ENCODE measurements at places on chromosomes 1 and 21.

DNA sequence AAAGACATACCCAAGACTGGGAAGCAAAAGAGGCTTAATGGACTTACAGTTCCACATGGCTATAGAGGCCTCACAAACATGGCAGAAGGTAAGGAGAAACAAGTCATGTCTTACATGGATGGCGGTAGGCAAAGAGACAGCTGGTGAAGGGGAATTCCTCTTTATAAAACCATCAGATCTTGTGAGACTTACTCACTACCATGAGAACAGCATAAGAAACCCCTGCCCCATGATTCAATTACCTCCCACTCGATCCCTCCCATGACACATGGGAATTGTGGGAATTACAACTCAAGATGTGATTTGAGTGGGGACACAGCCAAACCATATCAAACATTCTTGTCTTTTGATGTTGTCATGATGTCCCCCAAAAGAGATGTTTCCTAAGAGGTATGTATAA, 103.3 kb downstream of the DUSP10 start:
- peak; percentile 41 for DNase-seq

- DNase-seq: no peak
These were observed 92.0 kb downstream of the MTR start for GRCh38 chr1:236887081-236887480.

- no peak for DNase-seq
These were observed 286.3 kb downstream of the MATN1 start for GRCh38 chr1:30437059-30437576.

DNA sequence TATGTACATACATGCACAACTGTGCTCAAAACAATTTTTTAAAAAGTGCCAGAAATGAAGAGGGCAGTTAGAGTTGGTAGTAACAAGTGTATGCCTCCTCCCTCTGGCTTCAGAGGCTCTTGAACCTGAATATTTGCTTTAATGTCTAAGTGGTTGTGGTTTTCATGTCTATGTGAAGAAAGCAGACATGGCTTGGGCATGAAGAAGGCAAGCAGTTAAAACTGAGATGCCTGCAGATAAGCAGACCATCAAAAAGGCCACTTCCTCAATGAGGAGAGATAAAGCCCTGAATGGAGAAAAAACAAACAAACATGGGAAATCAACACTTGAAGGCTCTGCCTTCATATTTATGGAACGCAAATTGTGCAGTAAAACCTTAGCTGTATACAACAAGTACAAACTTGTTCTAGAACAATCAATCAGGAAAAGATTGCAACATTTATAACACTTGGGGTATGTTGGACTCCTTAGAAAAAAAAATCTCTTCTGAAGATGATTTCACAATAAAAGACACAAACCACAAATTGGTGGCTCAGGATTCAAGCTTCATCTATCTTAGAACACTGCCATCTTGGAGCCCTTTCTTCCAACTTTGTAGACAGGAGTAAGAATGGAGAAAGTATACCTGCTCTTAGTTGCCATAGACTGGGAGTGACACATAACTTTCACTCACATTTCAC, 52.7 kb upstream of the PLA2G4A start:
- DNase-seq: peak; percentile 10

GRCh38 chr1:166822385-166822784, 16.9 kb upstream of the POGK start:
- no peak for DNase-seq

- no peak for DNase-seq
These were observed 651.0 kb downstream of the SMYD3 start for GRCh38 chr1:245855846-245856730.

GRCh38 chr1:84823511-84823910, 69.5 kb downstream of the LPAR3 start:
- DNase-seq: no peak

DNA sequence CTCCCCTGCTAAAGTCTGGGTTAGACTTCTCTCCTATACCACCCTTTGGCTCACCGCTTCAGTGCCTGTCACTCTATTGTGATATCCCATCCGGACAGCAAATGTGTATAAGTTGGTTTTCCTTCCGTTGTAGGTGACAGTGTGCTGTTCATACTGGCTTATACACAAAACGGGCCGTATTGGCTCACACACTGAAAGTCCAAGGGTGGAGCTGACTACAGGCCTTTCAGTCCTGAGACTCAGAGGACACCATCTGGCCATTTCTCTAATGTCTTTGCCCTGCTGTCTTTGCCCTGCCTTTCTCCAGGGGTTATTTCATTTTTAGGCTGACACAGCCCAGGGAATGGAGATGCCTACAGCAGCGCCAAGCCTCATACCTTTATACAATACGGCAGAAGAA, 90.7 kb downstream of the URB2 start:
- no peak for DNase-seq

- no peak for DNase-seq
These were observed 333.6 kb upstream of the CAMK1G start for GRCh38 chr1:209249785-209250440.

DNA sequence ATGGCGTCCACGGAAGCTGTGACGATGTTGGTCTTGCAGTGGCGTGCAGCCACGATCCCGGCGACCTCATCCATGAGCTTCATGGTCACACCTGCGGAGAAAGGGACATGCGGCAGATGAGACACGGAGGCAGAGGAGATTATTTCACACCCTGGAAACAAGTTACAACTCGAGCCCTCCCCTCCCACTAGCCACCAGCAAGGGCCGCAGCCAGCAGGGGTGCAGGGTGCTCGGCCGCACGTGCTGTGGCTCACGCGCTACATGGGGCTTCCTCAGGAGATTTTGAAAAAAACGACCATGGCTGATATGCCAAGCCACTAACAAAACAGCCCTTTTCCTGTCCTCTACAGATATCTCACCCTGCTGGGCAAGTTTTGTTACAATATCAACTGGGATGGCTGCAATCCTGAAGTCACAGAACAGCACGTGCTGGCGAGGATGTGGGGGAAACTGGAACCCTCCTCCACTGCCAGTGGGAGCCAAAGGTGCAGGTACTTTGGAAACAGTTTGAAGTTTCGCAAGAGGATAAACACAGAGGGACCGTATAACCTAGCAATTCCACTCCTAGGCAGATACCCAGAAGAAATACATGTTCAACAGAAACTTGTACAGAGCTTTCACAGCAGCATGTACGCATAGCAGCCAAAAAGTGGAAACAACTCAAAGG, 34.1 kb upstream of the GPR153 start:
- DNase-seq: no peak

DNA sequence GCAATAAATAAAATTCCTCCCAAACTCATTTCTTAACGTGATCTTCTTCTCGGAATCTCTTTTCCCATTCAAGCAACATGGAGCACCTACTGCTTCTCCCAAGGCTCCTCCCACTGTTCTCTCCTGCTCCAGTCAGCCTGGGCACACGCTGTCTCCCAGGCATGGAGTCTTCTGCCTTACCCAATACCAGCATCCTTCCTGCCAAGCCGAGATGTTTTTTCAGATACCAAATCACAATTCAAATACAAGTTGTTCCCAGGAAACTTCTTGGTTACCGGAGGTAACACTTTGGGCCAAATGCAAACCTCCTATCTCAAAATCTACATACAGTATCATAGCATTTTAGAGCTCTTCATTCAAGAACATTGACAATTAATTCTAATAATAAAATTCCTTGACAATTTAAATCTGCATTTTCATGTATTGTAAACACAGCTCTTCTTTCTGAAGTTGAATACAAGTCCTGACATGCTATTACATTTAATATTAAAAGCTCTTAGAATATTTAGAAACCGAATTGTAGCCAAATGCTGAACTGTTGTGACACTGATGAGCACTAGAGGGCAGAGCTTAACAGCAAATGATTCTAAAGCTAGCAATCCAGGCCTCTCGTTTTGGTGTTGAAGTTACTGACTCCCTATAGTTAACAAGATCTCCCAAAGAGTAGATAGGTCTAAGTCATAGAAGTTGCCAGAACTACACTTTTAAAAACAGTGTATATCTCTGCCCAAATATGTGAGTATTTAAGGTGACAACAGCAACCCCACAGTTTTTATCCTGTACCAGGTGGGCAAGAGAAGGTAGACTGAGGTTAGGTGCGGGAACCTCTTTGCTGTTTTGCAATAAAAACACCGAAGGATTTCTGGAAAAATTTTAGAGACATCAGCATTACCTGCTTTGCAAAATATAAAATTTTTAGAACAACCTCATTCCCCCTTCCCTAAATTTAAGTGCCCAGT, 52.3 kb downstream of the BCAR3 start:
- DNase-seq: peak; percentile 88

- DNase-seq: no peak
These were observed 42.9 kb downstream of the VPS13D start for GRCh38 chr1:12272770-12273169.

DNA sequence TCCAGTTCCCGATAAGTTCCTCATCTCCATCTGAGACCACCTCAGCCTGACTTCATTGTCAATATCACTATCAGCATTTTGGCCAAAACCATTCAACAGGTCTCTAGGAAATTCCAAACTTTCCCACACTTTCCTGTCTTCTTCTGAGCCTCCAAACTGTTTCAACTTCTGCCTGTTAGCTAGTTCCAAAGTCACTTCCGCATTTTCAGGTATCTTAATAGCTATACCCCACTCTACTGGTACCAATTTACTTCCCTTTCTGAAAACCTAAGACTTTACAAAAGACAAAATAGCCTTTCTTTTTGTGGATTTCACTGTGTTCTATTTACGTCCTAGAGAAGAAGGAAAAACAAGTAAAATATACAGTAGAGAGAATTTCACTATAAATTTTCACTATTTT, 147.0 kb upstream of the FMN2 start:
- DNase-seq: no peak

DNA sequence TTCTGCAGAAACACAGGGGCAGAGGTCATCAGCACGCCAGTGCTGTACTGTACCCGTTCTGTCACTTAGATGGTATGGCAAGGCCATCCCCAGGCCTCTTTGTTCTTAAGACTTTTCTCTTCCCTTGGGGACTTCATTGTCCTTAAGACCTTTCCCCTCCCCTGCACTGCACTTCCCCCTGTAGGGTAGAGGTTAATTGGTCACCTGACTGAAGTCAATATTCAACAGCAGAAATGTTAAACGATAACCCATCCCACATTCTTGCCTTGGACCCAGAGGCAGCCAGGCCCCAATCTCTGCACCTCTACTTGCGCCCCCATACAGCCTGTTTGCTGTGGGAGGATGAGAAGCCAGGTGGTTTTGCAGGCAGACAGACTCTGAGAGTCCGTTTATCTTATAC, 10.2 kb downstream of the PHGDH start:
- DNase-seq: no peak

DNA sequence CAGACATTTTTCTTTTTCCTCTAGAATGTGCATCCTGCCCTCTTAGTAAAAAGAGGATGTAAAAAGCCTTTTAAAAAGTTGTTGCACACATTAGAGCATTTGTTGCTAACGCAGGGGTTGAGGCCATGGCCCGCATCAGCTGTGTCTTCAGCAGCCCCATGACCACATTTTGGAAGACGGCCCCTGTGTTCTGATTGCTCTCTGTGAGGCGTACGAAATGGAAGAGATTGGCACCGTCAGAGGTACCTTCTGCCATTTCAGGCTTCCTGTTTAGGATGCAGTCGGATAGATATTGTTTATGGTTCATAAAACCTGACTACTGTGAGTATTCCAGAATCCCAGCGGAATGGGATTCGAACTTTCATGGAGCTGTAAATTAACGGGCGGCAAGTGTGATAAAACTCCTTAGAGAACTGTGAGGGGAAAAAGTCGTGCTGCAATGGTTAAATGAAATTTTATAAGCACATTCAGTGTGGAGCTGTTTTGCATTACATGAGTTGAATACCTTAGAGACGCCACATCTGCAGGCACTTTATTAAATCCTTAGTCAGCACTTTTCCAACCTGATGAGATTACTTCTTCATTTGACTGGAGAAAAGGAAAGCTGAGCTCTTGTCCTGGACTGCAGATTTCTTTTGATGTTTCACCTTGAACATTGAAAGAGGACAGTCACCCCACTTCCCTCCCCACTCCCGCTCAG, 273.9 kb downstream of the TM2D1 start:
- DNase-seq: no peak

- no peak for DNase-seq
These were observed 151.3 kb upstream of the NEGR1 start for GRCh38 chr1:72433591-72433990.

- DNase-seq: peak; percentile 69
These were observed 57.1 kb downstream of the TMEM53 start for GRCh38 chr1:44616991-44617702.

GRCh38 chr1:22761821-22762220, 51.2 kb downstream of the EPHB2 start:
- no peak for DNase-seq

DNA sequence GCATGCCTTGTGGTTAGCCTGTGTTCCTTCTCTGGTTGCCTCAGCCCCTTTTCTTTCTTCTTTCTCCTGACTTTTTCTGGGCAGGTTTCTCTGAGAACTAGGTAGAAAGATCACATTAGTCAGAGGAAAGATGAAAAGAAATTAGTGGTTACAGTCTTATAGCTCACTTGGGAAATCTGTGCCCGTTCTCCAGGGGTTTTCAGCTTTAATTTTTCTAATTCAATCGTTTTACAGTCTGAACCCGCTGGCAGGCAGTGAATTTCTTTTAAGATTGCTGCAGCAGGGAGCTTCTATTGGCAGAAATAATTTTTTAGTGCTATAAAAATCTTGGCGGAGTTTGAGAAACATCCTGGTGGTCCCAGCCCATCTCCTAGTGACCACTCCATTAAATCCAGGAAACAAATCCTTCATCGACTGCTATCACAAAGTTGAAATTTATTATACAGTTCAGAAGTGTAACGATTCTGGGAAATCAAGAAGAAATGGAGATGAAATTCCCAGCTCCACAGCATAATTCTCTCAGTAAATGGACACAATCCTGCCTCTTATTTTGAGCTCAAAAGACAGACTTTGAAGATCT, 113.1 kb downstream of the PCP4 start:
- no peak for DNase-seq

DNA sequence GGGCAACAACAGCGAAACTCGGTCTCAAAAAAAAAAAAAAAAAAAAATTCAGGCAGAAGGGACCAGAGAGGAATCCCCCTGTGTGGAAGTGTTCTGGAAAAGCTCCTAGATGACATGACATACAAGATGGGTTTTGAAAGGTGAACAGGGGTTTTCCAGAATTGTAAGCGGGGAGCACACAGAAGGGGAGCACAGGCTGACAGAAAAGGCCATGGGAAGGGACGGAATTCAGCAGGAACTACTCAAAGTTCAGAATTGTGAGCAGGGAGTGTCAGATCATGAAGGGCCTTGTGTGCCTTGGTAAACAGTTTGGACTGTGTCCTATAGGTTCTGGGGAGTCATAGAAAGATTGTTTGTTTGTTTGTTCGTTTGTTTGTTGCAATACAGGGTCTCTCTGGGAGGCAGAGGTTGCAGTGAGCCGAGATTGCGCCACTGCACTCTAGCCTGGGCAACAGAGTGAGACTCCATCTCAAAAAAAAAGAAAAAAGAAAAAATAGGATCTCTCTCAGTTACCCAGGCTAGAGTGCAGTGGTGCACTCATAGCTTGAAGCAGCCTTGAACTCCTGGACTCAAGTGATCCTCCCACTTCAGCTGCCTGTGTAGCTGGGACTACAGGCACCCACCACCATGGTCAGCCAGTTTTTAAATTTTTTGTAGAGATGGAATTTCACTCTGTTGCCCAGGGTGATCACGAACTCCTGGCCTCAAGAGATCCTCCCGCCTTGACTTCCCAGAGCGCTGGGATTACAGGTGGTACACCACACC, 1.2 kb upstream of the RHBDL2 start:
- no peak for DNase-seq

- DNase-seq: peak; percentile 7
These were observed 201.8 kb downstream of the SIPA1L2 start for GRCh38 chr1:232428036-232428645.

Data from fibroblast of mammary gland (primary cell).